CD4-positive, alpha-beta T cell treated with Interleukin-4 for 4 hours (primary cell): ENCODE measurements at places on chromosomes 3 and 15.

GRCh38 chr15:25713736-25714537, 149.2 kb downstream of the ATP10A start:
- DNase-seq, result no peak

- DNase-seq, result no peak
Observed at GRCh38 chr3:62161371-62161770, 212.0 kb downstream of the FEZF2 start.

DNA sequence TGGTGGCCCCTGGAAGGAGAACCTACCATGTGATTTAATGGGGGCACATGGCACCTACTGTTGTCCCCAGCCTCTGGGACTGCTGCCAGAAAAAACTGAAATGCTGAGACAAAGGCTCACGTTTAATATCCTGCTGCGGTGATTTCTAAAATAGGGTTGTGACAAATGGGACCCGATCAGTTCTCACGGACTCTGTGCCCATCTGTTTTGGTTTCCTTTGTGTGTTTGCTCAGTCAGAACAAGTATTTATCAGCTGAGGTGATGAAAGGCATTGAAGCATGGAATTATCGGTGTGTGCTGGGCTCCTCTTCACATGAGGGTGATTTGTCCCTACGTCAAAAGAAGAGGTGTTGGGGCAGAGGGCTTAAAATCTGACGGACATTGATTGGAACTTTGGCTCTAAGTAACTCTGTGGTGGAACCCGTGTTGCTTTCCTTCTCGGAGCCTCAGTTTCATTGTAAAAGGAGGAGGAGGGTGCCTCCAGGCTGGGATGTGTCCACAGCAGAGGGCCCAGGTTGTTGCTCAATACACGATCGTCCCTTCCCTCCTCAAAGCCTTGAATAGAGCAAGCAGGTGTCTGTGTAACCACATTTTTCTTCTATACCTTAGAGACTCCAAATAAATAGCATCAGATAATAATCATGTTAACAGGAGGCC, 283.3 kb upstream of the RGMA start:
- DNase-seq, result no peak

DNA sequence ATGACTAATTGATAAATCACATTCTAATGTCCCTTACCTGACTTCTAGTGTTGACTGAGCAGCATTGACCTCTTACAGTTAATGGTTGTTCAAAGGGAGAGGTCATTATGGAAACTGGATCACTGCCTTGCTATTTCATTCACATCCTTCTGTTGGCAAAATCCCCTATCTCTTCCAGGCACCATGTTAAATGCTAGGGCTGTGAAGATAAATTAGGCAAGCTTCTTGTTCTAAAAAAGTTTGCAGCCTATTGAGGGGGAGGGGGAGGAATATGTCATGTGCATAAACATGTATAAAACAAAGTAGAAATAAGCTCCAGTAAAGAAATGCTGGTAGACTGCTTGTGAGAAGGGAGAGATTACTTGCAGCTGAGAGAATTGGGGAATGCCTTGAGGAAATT, 84.8 kb upstream of the MLF1 start:
- no peak for DNase-seq

DNA sequence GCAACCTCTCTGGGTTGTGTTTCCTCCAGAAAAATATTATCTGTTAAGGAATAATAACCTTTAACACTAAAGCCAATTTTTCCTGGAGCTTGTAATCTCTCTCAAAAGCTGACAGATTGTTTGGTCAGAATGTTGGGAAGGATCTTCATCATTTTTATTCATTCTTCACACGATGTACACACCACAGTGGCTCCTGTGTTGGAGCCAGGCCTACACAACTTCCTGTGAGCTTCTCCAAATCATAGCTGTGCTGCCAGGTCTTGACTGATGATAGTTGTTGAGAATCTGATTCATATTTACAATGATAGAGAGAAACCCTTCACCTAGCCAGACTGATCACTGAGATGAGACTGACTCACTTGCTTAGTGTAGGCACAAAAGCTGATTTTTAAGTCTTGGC, 151.0 kb upstream of the ROBO2 start:
- no peak for DNase-seq

DNA sequence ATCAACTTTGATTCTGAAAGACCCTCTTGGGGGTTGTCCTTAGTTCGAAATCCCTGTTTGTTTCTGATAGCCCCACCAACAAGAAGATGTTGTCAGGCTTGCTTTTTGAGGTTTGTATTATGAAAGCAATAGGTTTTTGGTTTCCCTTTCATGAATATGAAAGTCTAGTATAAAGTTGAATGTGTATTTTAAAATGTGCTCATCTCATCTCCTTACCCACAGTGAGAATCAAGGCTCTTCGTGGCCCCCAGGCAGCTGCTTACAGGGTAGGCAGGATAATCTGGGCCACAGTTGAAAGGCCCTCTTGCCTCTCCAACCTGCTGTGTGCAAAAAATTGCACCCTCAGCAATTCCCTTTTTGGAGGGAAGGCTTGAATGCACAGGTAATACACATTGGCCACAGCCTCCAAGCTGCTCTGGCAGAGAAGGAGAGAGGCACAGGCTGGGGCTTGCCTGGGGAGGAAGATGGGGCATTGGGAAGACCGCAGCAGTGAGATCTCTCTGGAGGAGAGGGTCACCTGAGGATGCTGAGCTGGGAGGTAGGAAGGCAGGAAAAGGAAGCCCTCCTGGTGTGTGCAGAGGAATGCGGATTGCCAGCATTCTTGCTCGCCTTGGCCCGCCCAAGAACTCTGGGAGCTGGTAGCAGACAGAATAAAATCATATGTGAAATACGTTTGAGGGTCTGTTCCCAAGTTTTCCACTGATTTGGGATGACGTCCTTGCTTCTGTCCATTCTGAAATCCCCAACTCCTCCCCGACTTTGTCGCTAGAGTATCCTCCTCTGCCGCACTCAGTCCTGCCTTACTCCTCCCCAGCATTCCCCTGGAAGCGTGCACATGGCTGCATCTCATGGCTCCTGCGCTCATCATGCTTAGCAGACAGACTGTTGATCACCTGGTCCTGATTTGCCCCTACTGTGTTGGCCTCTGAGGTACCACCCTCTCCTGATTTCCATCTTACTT, 196.4 kb downstream of the RPLP1 start:
- no peak for DNase-seq

DNA sequence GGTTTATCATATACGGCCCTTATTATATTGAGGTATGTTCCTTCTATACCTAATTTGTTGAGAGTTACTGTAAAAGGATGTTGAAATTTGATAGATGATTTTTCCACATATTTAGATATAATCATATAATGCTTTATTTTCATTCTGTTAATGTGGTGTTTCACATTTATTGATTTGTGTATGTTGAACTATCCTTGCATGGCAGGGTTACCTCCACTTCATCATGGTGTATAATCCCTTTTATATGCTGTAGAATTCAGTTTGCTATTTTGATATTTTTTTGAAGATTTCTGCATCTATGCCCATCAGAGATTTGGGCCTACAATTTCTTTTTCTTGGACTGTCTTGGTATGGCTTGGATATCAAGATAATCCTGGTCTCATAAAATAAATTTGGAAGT, 355.5 kb downstream of the EDEM1 start:
- DNase-seq, result no peak

GRCh38 chr3:184486614-184487013, 75.0 kb upstream of the EPHB3 start:
- no peak for DNase-seq

GRCh38 chr3:117011687-117012250, 302.2 kb downstream of the TUSC7 start:
- no peak for DNase-seq

- DNase-seq, result peak; percentile 43
Observed at GRCh38 chr3:160448845-160449635, 546 bp downstream of the TRIM59 start.

GRCh38 chr15:40130118-40130517, 21.4 kb upstream of the BMF start:
- no peak for DNase-seq

- DNase-seq, result no peak
Observed at GRCh38 chr15:70318594-70319465, 221.1 kb upstream of the TLE3 start.

GRCh38 chr3:171860830-171861535, 17.8 kb downstream of the TMEM212 start:
- DNase-seq, result no peak

GRCh38 chr15:92930776-92931175, 30.7 kb downstream of the CHD2 start:
- DNase-seq, result no peak

GRCh38 chr3:189071446-189071845, 100.3 kb upstream of the TPRG1 start:
- peak; percentile 39 for DNase-seq

DNA sequence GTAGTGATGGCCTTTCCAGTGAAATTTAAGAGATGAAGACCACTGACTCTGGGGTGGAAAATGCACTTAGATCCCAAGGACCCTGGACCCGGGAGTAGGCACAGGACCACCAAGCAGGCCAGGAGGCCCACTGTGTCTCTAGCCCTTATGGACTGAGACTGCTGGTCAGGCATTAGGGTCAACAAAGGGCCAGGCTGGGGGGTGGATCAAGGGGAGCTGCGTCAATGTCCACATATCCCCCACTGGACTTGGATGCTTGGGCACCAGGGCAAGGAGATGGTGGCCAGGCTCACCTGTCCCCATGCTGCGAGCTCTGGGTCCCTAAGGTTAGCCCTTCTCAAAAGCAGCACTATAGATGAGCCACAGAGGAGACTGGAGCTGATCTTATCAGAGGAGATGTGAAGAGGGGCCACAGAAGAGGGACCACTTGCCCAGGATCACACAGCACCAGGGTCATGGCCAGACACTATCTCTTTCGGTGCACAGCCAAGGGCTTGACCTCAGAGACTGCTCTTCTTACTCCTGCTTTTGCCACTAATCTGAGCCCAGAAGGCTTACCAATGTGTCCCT, 14.7 kb downstream of the RAB6B start:
- DNase-seq, result no peak

GRCh38 chr3:107853821-107854220, 237.0 kb downstream of the CD47 start:
- no peak for DNase-seq

DNA sequence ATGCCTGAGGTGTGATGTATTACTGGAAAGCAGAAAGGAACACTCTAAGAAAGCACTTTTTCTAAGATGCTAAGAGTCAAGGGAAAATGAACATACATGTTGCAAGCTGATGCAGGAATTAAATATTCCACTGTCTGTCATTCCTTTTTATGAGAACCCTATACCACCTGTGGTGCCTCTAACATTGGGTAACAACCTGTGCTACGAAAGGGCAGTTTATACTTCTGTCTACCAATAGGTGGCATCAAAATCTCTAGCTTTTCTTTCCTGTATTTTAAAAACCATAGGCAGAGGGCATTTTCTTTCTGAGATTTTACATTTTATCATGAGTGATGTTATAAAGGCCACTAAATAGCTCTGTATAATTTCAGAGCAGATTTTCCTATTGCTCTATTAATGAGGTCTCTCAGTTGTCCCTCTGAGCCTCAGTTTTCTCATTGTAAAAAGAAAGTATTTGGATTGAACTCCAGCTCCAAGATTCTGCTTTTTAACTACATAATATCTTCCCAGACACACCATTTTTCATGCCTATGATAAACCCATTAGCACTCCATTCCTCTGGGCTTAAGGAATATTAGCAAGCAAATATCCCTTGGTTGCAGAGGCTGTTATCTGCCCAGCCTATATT, 3.5 kb upstream of the CPNE4 start:
- DNase-seq, result no peak

GRCh38 chr3:50169232-50169832, 14.2 kb downstream of the SEMA3F start:
- no peak for DNase-seq
